Colonic mucosa (tissue), 4 donors: ENCODE measurements at places on chromosomes 1 and 21. TPM values are rescaled to one million over a fixed set of nuclear protein-coding genes. Genes with fewer than 3 reads are reported as not detected.

Gene MTARC2
- total RNA-seq = 28.1 TPM

Gene DNAJC28
- total RNA-seq = 2.8 TPM

Gene TRAF3IP3
- total RNA-seq = 3.2 TPM

Gene LPAR3
- total RNA-seq = 2.3 TPM

Gene CLCNKB
- total RNA-seq = not detected

Gene FCRL3
- total RNA-seq = 0.49 TPM

Gene TRIM17
- total RNA-seq = 0.21 TPM

Gene AMY1B
- not detected for total RNA-seq

Gene PDE4B
- 2.0 TPM for total RNA-seq

- no peak for DNase-seq
Observed at GRCh38 chr1:32508761-32509160, 30.5 kb upstream of the ZBTB8A start.

GRCh38 chr1:9846611-9847171, 22.9 kb upstream of the CLSTN1 start:
- DNase-seq = no peak

DNA sequence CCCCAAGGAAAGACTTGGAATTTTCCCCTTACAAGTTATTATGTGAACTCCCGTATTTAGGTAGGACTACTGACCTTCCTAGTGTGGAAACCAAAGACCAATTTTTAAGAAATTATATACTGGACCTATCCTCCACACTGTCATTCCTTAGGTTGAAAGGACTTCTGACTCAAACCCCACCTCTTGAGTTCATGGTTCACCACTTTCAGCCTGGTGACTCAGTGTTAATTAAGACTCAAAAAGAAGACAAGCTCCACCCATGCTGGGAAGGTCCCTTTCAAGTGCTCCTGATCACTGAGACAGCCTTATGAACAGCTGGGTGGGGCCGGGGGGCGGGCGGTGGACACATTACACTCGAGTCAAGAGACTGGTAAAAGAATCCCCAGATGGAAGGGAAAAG, 113.2 kb downstream of the LRRC53 start:
- no peak for DNase-seq

- DNase-seq = peak; percentile 63
Observed at GRCh38 chr1:15418806-15419515, 9.3 kb downstream of the EFHD2 start.

DNA sequence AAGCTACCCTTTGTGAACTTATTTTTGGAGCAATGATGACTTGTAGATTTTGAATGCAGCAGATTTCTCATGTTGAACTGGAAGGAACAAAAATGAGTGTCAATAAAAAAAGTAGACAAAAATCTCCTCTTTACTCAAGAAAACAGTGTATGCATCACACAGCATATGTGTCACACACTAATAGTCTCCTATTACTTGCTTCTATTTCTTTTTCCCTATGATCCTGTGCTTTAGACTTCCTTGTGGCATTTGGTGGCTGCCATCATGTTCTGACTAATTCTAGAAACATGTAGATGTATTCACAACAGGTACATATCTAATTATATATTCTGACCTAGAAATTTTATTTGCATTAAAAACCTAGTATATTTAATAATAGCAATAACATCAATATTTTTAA, 14.3 kb downstream of the RC3H1 start:
- DNase-seq = no peak

GRCh38 chr1:26020330-26020768, 1.2 kb upstream of the EXTL1 start:
- DNase-seq = no peak

DNA sequence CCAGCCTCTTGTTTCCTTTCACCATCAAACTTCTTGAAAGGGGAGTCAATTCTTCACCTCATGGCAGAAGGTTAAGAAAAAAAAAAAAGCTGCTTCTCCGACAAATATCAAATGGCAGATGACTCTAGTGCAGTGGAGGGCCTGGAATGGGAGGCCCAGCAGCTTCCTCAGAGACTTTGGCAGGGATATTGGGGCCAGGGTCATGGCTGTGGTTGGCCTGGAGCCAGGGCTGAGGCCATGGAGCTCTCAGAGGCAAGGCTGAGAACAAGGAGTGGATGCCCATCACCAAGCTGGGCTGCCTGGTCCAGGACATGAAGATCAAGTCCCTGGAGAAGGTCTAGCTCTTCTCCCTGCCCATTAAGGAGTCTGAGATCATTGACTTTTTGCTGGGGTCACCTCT, 18.7 kb downstream of the MTF1 start:
- DNase-seq = no peak

GRCh38 chr1:97138515-97139032, 417.0 kb downstream of the PTBP2 start:
- no peak for DNase-seq

DNA sequence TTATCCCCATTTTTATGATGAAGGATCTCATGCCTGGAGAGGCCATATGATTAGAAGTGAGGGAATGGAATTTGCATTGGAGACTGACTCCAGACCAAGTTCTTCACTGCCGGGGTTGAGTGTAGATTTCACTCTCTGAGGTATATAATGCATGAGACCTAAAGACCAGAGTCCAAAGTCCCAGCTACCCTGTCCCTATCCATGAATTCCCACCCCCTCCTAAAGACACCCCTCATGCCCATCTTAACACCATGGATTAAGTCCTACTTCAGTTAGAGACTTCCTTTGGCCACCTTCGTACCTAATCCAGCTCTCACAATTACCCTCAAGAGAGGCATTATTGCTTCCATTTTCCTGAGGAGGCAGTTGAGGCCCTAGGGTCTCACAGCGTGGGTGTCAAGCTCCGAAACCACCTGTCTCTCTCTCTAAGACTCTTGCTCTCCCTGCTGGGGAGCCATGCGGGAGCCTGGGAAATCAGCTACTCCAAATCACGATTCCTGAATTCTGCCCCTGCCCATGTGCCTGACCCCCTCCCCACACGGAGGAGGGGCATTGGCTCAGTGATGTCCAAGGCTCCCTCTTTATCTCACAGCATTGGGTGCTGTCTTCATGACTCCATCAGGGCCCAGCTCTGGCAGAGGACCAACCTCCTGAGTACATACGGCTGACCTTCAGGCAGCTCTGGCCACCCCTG, 11.7 kb upstream of the FOXO6 start:
- DNase-seq = peak; percentile 10

DNA sequence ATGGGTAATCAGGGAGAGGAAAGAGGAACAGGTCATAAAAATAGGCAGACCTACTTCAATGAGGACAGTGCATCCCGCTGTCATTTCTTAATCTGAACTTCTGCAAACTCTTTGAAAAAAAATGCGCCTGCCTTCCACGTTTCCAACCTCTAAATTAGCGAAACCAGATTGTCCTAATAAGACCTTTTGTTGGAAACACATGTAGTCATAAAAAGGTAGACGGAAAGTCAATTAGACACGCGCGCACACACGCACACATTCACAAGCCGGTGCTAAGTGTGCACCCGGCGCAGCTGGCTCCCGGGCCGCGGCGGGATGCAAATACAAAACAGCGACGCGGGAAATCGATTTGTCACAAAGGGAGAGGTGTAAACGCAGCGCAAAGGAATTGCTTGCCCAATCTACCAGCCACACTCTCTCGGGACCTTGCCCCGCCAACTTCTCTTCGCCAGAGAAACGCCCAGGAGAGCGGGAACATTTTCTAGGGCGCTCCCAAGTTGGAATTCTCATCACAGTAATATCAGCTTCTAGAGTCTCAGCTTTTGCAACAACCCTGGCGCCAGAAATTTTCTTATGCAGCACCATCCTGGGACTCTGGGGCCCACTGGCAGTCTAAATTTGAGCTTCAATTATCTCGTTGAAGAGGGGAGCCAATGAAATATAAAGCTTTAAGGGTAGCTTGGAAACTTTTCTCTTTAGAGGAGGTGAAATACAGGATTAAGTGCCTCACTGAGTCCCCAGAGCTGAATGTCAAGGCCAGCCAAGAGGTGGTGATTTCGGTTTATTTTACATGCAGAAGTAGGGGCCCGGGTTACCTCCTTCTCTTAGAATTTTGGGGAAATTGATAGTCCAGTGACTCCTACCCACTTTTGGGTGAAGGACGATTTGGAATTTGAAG, 4.5 kb downstream of the PRRX1 start:
- DNase-seq = no peak

DNA sequence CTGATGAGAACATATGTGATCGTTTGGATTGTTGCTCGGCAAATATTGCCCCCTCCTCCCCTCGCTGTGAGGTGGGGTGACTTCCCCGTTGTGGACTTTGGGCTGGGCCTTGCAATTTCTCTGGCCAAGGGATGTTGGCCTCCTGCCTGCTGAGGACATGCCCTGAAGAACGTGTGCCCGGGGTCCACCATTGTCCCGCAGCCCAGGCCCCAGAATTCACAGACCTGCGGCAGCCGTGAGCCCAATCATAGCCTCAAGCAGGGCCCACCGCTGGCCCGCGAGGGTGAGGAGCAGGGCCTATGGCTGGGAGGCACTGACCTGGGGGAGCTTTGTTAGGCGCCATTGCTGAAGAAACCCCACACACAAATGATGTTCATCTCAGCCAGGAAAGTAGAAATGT, 58.3 kb upstream of the ACTRT2 start:
- no peak for DNase-seq

GRCh38 chr21:44854664-44855446, 18.6 kb downstream of the PTTG1IP start:
- no peak for DNase-seq

DNA sequence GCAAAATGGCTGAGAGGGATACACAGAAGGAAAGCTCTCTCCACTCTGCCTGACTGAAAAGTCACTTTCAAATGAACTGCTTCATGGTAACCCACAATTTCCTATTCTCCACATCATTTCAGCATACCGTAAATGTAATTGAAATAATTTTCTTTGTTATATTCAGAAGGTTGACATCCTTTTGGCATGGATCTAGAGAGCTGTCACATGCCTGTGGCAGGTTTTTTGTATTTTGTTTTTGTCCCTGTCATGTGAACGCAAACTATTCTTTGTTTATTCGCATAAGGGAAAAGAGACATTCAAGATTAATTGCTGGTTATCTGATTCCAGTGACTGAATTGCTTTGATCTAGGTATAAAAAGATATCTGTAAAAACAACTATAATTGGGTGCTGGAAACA, 1808.1 kb downstream of the NCAM2 start:
- DNase-seq = no peak

- DNase-seq = no peak
Observed at GRCh38 chr1:87979079-87979478, 650.4 kb downstream of the LMO4 start.
